T-helper 2 cell (primary cell): ENCODE measurements at places on chromosomes 3 and 15.

- no peak for DNase-seq
Measured at GRCh38 chr3:135784557-135784956, 181.0 kb upstream of the PPP2R3A start.

- DNase-seq, result no peak
Measured at GRCh38 chr3:49803465-49804140, 542 bp downstream of the INKA1 start.

GRCh38 chr3:46082849-46083248, 55.6 kb upstream of the XCR1 start:
- DNase-seq, result no peak

DNA sequence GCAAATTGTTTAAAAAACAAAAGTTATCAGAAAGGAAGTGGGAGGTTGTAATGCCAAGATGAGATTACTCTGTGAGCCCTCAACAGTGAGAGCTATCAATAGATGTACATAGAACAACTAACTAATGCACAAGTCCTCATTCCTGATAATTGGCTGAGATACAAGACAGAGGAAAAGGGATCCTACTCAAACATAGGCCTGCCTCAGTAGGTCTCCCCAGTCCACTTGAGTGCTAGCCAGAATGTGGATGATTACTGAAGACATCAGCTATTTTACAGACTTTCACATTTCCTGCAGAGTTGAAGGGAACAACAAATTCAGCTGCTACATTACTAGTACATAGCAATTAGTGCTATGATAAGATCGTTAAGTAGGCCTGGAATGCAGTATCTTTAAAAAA, 981.9 kb downstream of the TUSC7 start:
- DNase-seq, result no peak

GRCh38 chr15:85351965-85352364, 28.4 kb upstream of the AKAP13 start:
- no peak for DNase-seq

GRCh38 chr3:98525494-98525893, 2.8 kb upstream of the CLDND1 start:
- DNase-seq, result peak; percentile 92

DNA sequence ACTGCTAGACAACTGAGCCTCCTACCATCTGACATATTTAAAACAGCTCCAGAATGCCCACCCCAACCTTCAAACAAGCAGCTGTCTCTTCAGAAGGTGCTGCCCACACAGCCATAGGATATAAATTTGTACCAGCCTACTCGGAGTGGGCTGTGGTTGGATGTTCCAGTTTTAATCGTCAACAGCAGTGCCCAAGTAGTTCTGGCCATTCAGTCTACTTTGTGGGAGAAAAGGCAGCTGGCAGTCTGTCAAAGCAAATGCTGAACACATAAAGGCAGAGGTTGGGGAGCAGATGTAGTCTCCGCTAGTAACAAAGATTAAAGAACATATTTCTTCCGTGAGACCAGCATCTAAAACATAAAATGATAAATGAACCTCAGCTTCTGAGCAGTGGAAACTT, 15.9 kb upstream of the ERC2 start:
- DNase-seq, result no peak
